ENCODE measurements at places on chromosomes 4 and X. TPM values are rescaled to one million over a fixed set of nuclear protein-coding genes. Genes with fewer than 3 reads are reported as not detected.

Gene CCDC110
- total RNA-seq: 14.4 TPM

- no peak for DNase-seq
Measured at GRCh38 chr4:44684648-44685047, 6.4 kb downstream of the GUF1 start.

- no peak for DNase-seq
Measured at GRCh38 chrX:129653971-129654651, 645 bp downstream of the APLN start.

GRCh38 chr4:11408233-11408967 lies 20.3 kb downstream of the HS3ST1 start:
- no peak for DNase-seq

DNA sequence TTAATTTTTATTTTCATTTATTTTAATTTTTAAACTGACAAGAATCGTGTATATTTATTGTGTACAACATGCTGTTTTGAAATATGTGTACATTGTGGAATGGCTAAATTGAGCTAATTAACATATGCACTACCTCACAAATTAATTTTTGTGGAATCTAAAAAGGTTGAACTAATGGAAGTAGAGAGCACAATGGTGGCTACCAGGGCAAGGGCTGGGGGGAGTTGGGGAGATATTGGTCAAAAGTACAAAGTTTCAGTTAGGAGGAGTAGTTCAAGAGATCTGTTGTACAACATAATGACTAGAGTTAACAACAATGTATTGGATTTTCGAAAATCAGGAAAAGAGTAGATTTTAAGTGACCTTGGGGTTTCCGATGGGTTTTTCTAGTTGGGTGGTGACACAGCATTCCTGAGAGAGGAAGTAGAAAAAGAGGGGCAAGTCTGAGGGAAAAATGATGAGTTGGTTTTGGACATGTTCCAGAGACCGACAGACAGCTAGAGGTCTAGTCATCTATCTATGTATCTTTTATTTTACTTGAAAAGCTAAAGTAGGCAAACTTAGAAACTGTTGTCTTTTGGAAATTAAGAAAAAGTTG lies 23.2 kb downstream of the APOO start:
- DNase-seq: no peak

GRCh38 chr4:112410364-112410763 lies 105.6 kb downstream of the NEUROG2 start:
- DNase-seq: no peak

DNA sequence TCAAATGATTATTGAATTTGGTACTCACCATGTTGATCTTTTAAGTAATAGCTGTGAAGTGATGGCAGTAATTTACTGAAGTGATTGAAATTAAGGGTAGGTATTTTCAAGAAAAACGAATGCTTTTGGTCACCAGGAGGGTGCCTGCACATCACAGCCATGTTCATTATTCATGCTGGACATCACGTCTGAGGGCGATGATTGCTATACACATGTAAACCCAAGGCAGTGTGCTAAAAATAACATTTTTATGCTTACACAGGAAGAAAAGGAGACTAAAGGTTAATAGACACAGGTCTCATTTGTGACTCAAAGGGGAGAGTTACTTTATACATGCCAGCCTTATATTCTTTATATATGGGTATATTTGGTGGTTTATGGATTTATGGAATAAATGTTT lies 1146.0 kb downstream of the NLGN4X start:
- no peak for DNase-seq
